ENCODE measurements at places on chromosomes 5 and 9.
A peak's percentile ranks its signal among the peaks of the same experiment; 100 is the strongest.

DNA sequence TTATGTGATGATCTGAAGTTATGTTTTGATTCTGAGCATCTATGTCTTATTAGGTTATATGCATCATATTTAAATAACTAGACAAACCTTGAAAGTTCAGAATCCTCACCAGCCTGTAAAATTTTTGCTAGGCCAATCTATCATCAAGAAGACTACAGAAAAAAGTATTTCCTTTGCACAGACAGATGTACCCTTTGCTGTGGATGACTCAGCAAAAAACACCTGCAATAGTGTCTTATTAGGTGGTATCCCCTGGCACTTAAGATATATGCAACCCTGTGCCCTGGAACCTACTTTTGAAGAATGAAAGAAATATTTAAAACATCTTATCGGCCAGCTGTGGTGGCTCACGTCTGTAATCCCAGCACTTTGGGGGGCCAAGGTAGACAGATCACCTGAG is 130.6 kb downstream of the SLF1 start:
- DNase-seq, result no peak

DNA sequence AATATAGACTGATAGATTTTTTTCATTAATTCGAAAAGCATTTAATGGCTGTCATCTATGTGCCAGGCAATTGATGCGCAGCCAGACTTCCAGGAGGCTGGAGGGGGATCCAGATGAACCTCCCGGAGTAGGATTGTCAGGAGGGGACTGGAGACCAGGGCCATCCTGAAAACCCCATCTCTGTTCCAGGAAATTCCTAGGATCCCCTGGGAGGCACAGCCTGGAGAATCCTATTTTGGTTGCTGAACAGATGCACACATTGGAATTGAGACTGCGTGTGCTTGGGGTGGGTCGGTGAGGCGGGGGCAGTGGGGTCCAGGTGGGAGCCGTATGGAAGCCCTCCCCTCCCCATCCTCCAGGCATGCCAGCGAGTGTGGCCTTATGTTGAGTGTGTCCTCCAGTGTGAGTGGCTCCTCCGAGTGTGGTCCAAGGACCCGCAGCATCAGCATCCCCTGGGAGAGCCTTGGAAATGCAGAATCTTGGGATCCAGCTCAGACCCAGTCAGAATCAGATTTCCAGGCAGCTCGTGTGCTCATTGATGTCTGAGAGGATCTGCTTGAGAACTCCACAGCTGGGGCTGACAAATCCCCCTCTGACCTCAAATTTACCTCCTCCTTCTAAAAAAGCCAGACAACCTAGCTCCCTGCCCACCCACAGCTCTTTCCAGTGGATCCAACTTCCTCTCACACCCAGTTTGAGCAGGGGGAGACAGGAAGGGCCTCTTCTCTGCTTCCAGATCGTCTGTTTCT is 38.7 kb downstream of the ROPN1L start:
- DNase-seq, result no peak

GRCh38 chr5:180811623-180812124 is 9.1 kb upstream of the MGAT1 start:
- DNase-seq, result no peak

- no peak for DNase-seq
These were observed 87.6 kb downstream of the UGCG start for GRCh38 chr9:111984086-111984802.

DNA sequence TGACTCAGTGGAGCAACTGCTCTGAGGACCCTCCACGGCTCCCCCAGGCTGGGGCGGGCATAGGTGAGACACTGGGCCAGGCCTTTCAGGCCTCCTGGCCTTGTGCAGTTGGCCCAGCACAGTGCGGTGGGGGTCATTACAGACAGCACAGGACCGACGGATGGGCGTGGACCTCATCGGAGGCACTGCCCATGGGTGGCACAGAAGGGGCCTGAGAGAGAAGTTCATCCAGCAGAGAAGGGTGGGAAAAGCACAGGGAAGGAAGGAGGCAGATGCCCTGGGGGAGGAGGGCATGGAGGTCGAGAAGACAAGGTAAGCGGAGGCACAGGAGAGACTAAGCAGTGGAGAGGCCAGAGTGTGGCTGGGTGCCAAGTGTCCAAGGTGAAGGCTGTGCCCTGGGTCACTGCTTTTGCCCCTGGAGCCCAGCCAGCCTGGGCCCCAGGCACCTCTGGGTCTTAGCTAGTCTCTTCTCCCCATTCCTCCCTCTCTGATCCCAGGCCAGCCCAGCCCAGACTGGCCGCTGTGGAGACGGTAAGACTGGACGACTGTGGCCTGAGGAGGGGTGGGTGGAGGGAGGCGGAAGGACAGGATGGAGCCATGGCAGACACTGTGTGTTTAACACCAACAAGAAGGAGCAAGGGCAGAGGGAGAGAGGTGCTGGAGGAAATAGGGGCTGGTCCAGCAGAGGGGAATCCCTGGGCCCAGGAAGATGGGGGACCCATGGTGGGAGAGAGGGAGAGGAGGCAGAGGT is 5.7 kb downstream of the IL3 start:
- DNase-seq, result no peak

- DNase-seq, result peak; percentile 45
These were observed 14.7 kb upstream of the TMEM250 start for GRCh38 chr9:136133191-136133958.

DNA sequence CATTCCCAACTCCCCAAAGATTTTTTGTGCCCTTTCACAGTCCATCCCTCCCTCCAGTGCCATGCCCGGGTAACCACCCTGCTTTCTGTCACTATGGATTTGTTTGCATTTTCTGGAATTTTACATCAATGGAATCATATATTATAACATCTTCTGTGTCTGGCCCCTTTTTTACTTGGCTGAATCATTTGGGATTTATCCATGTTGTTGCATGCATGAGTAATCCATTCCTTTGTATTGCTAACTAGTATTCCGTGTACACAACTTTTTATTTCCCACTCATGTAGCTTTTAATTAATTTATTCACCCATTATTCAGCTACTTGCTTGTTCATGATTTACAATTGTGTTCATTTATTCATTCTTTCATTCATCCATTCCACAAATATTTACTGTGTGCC is 94.1 kb downstream of the FGF18 start:
- no peak for DNase-seq

DNA sequence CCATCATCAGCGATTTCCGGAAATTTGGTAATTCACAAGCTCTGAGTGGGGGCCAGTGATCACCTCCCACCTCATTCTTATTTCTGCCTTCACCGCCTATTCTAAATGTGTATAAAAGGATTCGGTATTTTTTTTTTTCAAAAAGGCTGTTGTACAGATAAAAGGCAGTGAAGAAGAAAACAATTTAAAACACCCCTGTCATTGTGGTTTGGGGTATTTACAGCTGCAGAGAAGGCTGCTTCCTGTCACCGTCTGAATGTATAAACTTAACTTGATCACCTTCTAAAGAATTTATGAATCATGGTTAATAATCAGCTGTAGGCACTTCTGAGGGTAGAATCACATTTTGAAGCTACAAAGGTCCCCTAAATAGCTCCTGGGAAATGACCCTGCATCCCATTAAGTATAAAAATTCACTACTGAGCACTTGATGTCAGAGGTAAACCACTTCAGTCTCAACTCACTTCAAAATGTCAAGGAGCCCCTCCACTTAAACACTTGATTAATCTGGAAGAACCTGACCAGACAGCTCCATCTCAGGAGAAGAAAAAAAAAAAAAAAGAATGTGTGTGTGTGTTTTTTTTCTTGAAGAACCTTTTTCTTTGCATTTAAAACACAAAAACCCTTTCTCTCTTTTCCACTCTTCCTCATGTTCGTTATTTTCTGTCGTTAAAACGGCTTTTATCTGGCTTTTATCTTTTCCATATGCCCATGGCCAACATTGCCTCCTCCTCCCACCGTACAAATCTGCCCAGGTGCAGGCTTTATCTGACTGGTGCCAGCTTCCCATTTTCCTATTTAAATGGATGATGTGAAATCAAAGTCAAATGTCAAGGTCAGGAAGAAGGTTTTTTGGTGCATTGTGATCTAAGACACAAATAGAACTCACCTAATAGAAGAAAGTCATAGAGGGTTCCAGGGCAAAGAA is 291.2 kb downstream of the IRX1 start:
- DNase-seq, result no peak

- DNase-seq, result no peak
These were observed 24.1 kb downstream of the PCSK1 start for GRCh38 chr5:96408841-96409538.

DNA sequence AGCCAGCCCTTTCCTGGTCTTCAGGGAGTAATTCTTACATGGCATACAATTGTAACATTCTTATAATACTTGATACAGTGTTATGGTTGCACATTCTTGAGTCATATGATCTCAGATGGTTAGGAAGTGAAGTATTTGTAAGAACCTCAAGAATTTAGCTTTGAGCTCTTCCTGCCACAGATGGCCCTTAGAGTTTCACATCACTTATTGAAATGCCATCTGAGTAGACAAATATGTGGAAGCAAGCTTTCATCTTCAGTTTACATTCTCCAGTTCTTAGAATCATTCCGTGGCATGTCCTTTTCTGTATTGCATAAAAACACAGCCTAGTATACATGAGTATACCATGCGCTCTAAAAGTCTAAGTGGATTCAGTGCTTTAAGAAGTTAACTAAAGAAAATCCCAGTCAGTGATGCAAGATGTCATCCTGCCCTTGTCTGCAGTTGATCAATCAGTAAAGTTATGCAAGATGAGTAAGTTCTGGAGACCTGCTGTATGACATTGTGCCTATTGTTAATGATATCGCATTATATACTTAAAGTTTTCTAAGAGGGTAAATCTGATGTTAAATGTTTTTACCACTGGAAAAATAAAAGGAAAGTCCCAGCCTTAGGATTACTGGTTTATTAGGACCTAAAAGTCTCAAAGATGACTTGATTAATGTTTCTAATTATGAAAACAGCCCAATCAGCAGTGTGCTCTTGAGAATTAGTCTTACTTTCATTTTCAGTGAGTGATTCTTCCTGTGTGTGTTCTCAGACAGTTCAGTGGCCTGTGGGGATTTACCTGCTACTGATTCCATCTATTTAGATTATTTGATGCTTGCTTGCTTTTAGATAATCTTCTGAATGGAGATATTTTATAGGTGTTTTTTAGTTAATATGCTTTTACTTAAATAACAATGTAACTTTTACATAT is 29.4 kb downstream of the RHOBTB3 start:
- DNase-seq, result no peak

DNA sequence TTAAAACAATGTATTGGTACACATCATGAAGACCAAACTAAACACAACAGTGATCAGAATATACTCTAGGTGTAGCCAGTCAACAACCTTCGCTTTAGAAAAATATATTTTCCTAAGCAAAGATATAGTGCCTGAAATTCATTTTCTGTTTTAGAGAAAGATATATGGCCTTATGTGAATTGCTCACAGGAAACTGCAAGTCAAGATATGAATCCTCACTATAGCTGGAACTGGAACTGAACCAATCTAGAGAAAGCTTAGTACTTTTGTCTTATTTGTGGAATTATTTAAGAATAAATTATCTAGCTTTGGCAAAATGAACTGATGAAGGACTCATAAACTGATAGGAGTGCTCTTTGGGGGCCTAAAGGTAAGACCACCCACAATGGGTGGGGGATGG is 27.3 kb downstream of the GZMK start:
- DNase-seq, result no peak

All from stimulated activated CD4-positive, alpha-beta T cell treated with anti-CD3 and anti-CD28 coated beads, Interleukin-2, amount 100 ng/mL, for 24 hours (primary cell).